Activated CD8-positive, alpha-beta memory T cell treated with anti-CD3 and anti-CD28 coated beads, Interleukin-2, amount 10 ng/mL, durations not matched to agents 7 days and 5 days (primary cell): ENCODE measurements at places on chromosomes 13 and 19. TPM values are rescaled to one million over a fixed set of nuclear protein-coding genes. Genes with fewer than 3 reads are reported as not detected.

The BEST2 gene
- not detected for total RNA-seq

The TPTE2 gene
- not detected for total RNA-seq

The PRR22 gene
- total RNA-seq: 2.1 TPM

DNA sequence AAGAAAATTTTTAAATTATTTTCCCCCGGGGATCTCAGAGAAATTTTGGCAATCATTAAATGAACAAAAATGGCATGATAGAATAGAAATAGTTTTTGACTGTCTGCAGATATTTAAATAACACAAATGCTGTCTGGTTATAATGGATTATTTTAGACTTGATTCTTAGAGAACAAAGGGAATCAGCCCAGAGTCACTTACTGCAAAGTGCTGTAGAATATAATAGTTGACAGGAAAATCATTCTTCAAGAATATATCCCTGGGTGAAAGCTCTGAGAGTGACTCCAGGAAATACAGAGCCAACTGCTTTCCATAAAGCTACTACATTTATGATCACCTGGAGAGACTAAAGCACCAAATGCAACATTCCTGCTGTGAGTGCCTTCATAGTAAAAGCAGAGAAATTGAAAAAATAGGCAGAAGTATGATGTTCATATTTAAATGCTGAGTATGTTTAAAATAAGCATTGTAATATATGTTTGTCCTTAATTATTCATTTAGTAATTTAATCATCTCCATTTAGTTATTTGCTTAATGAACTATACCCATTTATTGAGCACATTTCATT is 1765.8 kb downstream of the SLITRK1 start:
- no peaks in the 10 kb centered on the region for H3K4me1 ChIP-seq
- no peak overlapping the region for H3K27ac ChIP-seq
- DNase-seq: no peak
- no peaks in the 10 kb centered on the region for H3K36me3 ChIP-seq
- no peaks in the 10 kb centered on the region for H3K27me3 ChIP-seq

The SLAIN1 gene
- 40.1 TPM for total RNA-seq

The PINLYP gene
- 16.8 TPM for total RNA-seq

DNA sequence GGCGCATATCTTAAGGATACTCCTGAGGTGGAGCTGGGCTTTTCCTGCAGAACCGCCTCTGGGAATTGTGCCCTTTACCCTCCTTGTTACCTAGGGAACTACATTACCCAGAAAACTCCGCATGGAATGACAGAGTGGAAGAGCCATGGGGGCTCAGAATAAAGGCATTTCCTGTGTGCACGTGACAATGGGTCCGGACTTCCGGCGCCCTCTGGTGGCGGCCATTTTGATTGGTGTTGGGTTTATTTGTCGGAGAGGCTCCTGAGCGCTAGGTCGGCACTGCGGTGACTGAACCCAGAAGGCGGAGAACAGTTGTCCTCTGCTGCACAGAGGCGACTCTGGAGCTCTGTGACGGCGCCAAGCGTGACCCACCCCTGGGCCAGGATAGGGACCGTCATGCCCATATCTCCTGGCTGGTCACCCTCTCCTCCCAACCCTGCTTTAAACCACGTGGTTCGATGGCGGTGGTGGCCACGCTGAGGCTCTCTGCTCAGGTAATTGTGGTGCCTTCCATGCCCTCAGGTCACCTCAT is at the start of gene ZNF587B:
ZNF587B (plus strand) TSS at position 229 of the 532 bp plus-strand sequence; CDS start at position 459, 230 bp downstream.
- H3K4me3 ChIP-seq: peak within 1 kb of the TSS; percentile 28
- no peak for DNase-seq
- no peak within 1 kb of the TSS for H3K27ac ChIP-seq

DNA sequence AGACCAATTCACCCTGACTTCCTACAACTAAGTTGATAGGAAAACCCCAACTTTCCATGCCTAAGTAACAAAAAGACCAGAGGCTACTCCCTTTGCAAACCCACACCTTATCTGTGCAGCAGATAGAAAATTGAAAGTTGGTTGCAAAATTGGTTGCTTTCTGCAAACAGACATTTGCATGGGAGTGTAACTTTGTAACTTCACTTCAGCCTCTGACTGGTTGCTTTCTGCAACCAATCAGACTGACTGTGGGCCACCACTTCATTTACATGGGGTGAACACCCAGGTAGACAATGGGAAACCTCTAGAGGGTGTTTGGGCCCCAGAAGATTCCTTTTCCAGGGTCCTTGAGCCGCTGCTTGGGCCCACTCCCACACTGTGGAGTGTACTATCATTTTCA is 9.8 kb downstream of the TEX30 start:
- H3K36me3 ChIP-seq: peaks cover 19% of the 10 kb centered on the region
- DNase-seq: no peak
- no peak overlapping the region for H3K4me3 ChIP-seq
- H3K4me1 ChIP-seq: peaks cover 1% of the 10 kb centered on the region
- H3K27ac ChIP-seq: no peak overlapping the region
- no peaks in the 10 kb centered on the region for H3K27me3 ChIP-seq

DNA sequence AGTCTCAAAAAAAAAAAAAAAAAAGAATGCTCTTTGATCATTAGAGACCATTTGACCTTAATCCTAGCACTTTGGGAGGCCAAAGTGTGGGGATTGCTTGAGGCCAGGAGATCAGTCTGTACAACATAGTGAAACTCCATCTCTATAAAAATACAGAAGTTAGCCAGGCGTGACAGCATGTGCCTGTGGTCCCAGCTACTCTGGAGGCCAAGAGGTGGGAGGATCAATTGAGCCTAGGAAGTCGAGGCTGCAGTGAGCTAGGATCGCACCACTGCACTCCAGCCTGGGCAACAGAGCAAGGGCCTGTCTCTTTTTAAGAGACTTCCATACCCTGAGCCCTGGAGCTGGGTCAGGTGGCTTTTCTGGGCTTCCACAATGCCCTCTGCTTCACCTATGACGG is 11.5 kb upstream of the COLGALT1 start:
- H3K4me3 ChIP-seq: no peak overlapping the region
- H3K4me1 ChIP-seq: peaks cover 4% of the 10 kb centered on the region
- H3K36me3 ChIP-seq: no peaks in the 10 kb centered on the region
- no peak for DNase-seq
- H3K27me3 ChIP-seq: peaks cover 6% of the 10 kb centered on the region

The GJB2 gene
- 4.0 TPM for total RNA-seq

GRCh38 chr19:41131186-41131585 is 17.0 kb downstream of the CYP2F1 start:
- H3K4me3 ChIP-seq: no peak overlapping the region

The IL12RB1 gene
- 69.9 TPM for total RNA-seq

The SIGLEC12 gene
- 0.98 TPM for total RNA-seq

DNA sequence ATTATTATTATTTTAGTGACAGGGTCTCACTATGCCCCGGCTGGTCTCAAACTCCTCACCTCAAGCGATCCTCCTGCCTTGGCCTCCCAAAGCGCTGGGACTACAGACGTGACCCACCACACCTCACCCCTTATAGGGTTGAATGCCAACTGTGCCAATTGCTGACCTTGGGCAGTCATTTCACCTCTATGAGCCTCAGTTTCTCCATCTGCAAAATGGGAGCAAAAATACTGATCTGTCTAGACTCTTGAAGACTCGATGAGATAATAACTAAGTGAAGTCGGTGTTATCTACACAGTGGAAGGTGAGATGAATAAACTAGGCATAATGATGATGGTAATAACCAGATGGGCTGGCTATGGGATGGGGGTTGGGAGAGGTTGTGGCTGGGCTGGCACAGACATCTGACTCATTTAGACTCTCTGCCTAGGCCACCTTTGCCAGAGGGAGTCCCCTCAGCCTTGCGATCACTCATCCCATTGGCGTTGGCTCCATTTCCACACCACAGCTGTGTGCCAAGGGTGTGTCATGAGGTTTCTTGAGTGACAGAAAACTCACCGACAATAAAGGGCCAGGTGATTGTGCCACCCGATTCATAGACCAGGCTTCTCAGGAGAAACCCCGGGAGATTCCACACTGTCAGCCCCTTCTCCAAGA is at the start of gene CASP14:
CASP14 (plus strand) TSS at position 596 of the 657 bp plus-strand sequence. CDS start 2,772 bp downstream, outside the sequence.
- no peak within 1 kb of the TSS for H3K27ac ChIP-seq
- H3K36me3 ChIP-seq: peaks cover 1% of the 10 kb centered on the region
- H3K27me3 ChIP-seq: peaks cover 5% of the 10 kb centered on the region
- no peak for DNase-seq
- H3K4me3 ChIP-seq: no peak within 1 kb of the TSS

- no peaks in the 10 kb centered on the region for H3K27me3 ChIP-seq
- H3K4me3 ChIP-seq: peak overlapping the region; percentile 98
These were observed 2.3 kb downstream of the EEF2 start for GRCh38 chr19:3982701-3983541.

GRCh38 chr13:59476366-59476765 is 687.4 kb downstream of the DIAPH3 start:
- no peak overlapping the region for H3K27ac ChIP-seq
- H3K4me1 ChIP-seq: no peaks in the 10 kb centered on the region
- no peak for DNase-seq
- no peaks in the 10 kb centered on the region for H3K36me3 ChIP-seq
- H3K4me3 ChIP-seq: no peak overlapping the region

GRCh38 chr19:52171321-52172169 is at the start of gene ZNF836:
Gene ZNF836, minus strand, starts transcription at chr19:52171621. Its CDS starts 3,549 bp downstream, at chr19:52168072.
- peaks cover 29% of the 10 kb centered on the region for H3K4me1 ChIP-seq
- no peaks in the 10 kb centered on the region for H3K27me3 ChIP-seq
- DNase-seq: peak; percentile 93
- peak within 1 kb of the TSS; percentile 93 for H3K4me3 ChIP-seq
- H3K27ac ChIP-seq: peak within 1 kb of the TSS; percentile 95

The CACNG8 gene
- total RNA-seq: not detected

DNA sequence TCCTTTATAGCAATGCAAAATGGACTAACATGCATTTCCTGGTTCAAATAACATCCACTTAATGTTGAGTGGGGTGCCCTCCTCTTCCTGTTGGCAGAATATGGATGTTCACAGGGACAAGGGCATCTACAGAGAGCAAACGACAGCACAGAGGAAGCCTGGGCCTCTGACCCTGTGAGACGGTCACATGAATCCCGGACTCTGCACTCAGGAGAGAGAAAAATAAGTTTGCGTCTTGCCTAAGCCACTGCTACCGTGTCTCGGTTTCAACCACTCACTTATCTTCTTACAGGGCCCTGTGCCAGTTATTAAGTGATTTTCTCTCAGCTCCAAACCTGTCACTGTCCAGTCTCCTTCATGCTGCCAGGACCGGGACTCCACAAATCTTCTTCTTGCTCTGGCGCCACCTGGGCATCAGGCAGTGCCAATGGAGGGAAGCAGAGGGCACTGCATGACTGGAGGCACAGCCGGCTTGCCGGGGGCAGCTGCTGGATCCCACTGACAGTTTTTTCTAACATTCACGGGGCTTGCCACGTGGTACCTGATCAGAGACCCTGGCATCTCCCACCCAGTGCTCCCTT is 11.8 kb downstream of the LIG1 start:
- DNase-seq: no peak
- peaks cover 47% of the 10 kb centered on the region for H3K36me3 ChIP-seq
- no peaks in the 10 kb centered on the region for H3K4me1 ChIP-seq
- H3K27me3 ChIP-seq: no peaks in the 10 kb centered on the region

DNA sequence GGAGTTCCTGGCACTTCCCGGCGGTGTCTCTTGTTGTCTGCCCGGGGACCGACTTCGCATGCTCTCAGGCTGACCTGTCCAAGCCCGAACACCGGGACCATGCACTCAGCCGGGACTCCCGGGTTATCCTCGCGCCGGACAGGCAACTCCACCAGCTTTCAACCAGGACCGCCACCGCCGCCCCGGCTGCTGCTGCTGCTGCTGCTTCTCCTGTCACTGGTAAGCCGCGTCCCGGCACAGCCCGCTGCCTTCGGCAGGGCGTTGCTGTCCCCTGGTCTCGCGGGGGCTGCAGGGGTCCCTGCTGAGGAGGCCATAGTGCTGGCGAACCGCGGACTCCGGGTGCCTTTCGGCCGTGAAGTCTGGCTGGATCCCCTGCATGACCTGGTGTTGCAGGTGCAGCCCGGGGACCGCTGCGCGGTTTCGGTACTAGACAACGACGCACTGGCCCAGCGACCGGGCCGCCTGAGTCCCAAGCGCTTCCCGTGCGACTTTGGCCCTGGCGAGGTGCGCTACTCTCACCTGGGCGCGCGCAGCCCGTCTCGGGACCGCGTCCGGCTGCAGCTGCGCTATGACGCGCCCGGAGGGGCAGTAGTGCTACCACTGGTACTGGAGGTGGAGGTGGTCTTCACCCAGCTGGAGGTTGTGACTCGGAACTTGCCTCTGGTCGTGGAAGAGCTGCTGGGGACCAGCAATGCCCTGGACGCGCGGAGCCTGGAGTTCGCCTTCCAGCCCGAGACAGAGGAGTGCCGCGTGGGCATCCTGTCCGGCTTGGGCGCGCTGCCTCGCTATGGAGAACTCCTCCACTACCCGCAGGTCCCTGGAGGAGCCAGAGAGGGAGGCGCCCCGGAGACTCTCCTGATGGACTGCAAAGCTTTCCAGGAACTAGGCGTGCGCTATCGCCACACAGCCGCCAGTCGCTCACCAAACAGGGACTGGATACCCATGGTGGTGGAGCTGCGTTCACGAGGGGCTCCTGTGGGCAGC is 661 bp downstream of the FREM2 start:
- H3K27me3 ChIP-seq: peaks cover 35% of the 10 kb centered on the region
- no peak for DNase-seq
- no peak overlapping the region for H3K4me3 ChIP-seq
- no peak overlapping the region for H3K27ac ChIP-seq
- H3K4me1 ChIP-seq: no peaks in the 10 kb centered on the region

The LRRC63 gene
- 2.1 TPM for total RNA-seq

The MAU2 gene
- 80.6 TPM for total RNA-seq

- H3K27me3 ChIP-seq: no peaks in the 10 kb centered on the region
- peak within 1 kb of the TSS; percentile 84 for H3K4me3 ChIP-seq
- H3K27ac ChIP-seq: peak within 1 kb of the TSS; percentile 92
- no peak for DNase-seq
These were observed at the start of gene TRAPPC6A for GRCh38 chr19:45177817-45178261. Gene TRAPPC6A, minus strand, starts transcription at chr19:45178237. Its CDS starts 19 bp downstream, at chr19:45178218.

DNA sequence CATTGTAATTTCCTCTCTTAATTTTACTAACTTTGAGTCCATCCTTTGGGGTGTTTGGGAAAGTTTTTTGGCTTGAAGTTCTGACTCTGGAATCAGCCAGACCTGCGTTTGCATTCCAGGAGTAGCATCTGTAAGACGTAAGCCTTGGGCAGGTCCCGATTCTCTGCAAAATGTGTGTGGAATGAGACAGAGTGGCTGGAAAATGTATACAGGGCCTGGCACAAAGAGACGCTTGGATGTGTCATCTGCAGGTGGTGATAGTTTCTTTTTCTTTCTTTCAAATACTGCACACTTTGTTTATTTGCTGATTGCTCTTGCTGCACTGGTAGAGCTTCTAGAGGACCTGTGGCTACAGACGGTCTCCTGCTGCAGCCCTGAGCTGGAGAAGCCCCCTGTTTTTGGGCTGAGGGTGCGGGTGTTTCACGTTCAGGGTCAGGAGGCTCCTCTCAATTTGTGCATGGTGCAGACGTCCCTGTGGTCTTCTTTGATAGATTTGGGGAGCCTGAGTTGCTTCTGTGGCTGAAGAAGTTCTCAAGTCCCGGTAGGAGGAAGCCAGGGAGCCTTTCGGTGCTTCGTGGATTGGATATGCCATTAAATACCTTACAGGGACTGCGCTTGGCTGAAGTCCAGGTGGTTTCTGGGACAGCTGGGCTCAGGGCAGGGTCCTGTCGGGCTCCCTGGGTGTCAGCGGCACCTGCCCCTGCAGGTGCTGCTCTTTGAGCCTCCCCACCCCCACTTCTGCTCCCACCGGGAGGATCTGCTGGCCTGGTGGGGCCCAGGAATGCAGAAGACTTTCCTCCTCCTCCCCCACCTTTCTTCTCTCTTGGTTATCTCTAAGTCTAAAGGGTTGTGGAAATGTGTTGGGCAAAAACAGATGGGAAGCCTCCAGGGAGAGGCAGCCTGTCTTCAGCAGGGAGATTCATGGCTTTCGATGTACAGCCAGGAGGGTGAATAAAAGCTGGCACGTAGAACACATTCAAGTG is 44.0 kb upstream of the GAS6 start:
- peaks cover 3% of the 10 kb centered on the region for H3K4me1 ChIP-seq
- no peaks in the 10 kb centered on the region for H3K36me3 ChIP-seq
- no peak overlapping the region for H3K4me3 ChIP-seq

The CEACAM16 gene
- not detected for total RNA-seq
